CD4-positive, alpha-beta T cell treated with Interleukin-1 beta for 1 hour (primary cell): ENCODE measurements at places on chromosomes 5 and 9.
A peak's percentile ranks its signal among the peaks of the same experiment; 100 is the strongest.

GRCh38 chr9:121818841-121819427, 167.5 kb downstream of the DAB2IP start:
- DNase-seq, result no peak

- peak; percentile 62 for DNase-seq
Observed at GRCh38 chr5:50711280-50711679, 44.8 kb downstream of the PARP8 start.

- no peak for DNase-seq
Observed at GRCh38 chr9:133513214-133514100, 11.3 kb downstream of the MYMK start.

- no peak for DNase-seq
Observed at GRCh38 chr9:88258601-88259000, 120.3 kb upstream of the SPATA31C2 start.

- no peak for DNase-seq
Observed at GRCh38 chr5:37492778-37493555, 113.8 kb downstream of the WDR70 start.

GRCh38 chr9:6788162-6789016, 30.6 kb downstream of the KDM4C start:
- DNase-seq, result no peak

DNA sequence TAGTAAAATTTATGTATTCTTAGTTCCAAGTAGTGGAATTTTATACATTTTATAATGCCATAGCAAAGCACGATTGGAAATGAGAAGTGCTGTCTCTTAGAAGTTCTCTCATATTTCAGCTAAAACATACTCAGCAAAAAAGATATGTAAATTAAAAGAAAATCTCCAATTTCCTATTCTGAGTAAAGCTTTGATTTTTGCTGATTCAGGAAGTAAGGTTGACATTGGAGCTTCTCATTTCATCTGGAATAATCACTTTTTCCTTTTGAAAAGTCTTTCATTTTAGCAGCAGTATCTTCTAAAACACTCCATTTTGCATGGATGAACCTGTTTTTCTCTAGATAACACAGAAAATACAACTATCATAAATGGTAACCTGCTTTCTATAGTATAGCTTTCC, 121.0 kb downstream of the ZCCHC7 start:
- DNase-seq, result no peak

GRCh38 chr5:149845601-149846000, 99.0 kb downstream of the PDE6A start:
- no peak for DNase-seq

DNA sequence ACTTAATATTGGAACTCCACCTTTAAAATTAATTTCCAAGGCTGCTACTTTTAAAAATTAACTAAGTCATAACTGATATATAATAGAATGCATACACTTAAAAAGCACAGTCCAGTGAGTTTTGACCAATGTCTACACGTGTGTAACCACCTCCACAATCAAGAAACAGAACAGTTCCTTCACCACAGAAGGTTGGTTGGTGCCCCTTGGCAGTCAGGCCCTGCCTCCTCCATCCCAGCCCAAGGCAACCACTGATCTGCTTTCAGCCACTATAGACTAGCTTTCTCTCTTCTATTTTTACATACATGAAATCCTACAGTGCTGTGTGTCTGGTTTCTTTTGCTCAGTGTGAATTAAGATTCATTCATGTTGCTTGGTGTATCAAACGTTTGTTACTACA, 215.2 kb downstream of the CRB2 start:
- no peak for DNase-seq

DNA sequence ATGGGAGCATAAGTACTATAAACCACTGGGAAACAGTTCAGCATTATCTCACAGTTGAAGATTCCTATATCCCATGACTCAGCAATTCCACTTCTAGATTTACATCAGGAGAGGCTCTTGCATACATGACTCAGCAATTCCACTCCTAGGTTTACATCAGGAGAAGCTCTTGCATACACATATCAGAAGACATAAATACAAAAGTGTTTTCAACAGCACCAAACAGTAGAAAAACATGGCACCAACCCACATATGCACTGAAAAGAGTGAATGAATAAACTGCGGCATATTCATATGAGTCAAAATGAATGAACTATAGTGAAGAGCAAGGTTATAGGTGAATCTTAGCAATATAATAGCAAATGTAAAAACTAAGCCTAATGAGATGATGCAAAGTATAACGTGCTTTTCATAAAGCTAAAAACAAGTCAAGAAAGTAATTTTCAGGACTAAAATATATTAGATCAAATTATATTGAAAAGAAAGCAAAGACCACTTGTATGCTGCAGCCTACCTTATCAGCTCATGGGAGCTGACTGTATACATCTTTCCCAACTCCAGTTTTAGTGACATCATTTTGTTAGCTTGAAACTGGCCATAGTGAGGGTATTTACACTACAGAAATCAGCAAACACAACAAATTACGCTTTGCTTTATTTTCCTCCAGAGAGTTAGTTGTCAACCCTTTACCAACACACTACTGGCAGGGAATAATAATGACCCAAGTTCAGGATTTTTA, 95.8 kb downstream of the ANKRD18B start:
- no peak for DNase-seq

DNA sequence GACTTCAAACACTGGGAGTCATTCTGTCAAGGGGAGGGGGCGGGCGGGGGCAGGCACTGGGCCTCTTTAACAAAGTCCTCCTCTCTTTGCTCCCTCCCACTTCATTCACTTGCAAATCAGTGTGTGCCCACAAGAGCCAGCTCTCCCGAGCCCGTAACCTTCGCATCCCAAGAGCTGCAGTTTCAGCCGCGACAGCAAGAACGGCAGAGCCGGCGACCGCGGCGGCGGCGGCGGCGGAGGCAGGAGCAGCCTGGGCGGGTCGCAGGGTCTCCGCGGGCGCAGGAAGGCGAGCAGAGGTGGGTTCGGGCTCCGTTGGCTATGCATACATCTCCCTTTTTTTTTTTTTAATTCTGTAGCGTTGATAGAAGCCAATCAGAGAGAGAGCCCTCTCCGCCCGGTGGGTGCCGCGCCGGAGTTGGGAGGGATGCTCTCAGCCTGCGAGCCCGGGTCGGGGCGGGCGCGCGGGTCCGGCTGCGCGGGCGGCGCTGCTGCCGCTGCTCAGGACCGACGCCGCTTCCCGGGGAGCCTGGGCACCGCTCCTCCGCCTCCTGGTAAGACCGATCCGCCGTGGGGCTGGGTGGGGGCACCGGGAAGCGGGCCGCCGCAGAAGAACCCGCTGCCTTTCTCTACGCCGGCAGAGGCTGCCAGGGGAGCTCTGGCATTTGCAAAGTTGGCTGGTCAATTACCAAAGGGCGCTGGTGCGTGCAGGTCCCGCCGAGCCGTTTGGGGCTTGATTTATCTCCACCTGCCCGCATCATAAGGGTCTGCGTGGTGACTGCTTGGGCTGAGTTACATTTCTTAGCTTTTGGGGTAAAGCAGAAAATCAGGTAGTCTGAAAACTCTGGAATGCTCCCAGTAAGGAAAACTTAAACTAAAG, at the start of gene CDH6:
Gene CDH6, plus strand, starts transcription at position 96 of the 877 bp plus-strand sequence. CDS start 73,788 bp downstream, outside the sequence.
- DNase-seq, result no peak

GRCh38 chr5:115718927-115719326, 93.1 kb upstream of the TMED7 start:
- DNase-seq, result no peak

DNA sequence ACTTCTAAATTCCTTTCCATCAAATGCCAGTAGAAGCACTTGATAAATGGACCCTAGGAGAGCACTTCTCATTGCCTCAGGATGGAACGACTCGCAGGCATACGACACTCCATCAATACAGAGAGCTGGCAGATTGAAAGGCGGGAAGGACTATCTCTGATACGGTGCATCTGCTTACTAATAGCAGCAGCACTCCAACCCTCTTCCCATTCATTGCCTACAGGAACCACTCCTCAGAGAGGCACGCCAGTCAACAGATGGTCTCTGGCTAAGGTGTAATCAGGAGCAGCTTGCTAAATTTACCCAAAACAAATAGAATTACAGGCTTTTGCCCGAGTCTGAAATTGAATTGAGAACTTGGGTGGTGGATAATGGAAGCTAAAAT, 168.1 kb downstream of the EFNA5 start:
- DNase-seq, result no peak

GRCh38 chr9:6006749-6007057, 8.7 kb downstream of the RANBP6 start:
- no peak for DNase-seq

DNA sequence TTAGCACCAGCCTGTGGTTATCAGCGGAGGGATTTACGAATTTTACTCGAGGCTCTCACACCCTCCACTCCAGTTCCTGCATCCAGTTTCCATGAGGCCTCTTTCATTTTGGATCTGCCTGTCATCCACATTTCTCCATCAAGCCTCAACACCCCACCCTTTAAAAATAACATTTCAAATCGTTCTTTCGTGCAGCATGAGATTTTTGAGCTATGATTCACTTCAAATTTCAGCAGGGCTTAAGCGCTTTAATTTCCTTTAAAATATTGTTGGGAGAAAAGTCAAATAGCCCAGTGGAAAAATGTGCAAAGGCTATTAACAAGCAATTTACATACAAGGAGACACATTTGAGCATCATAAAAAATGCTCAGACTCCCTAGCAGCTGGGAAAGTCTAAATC, 103.2 kb downstream of the MSX2 start:
- no peak for DNase-seq

DNA sequence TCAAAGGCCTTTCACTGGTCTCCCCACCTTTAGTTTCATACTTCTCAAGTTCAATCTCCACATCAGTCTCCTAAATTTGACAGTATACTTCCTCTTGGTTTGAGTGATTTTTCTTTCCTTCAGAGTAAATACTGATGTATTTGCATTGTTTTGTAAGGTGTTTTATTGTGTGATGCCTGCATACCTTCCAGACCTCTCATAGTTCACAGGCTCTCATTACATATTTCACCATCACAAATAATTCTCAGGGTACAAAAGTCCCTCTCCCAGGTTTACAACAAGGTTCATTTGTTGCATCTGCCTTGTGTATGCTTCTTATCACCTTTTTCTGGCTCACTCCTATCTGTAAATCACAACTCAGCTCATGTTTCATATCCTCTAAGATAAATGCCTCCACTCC, 22.2 kb upstream of the TUSC1 start:
- DNase-seq, result no peak

DNA sequence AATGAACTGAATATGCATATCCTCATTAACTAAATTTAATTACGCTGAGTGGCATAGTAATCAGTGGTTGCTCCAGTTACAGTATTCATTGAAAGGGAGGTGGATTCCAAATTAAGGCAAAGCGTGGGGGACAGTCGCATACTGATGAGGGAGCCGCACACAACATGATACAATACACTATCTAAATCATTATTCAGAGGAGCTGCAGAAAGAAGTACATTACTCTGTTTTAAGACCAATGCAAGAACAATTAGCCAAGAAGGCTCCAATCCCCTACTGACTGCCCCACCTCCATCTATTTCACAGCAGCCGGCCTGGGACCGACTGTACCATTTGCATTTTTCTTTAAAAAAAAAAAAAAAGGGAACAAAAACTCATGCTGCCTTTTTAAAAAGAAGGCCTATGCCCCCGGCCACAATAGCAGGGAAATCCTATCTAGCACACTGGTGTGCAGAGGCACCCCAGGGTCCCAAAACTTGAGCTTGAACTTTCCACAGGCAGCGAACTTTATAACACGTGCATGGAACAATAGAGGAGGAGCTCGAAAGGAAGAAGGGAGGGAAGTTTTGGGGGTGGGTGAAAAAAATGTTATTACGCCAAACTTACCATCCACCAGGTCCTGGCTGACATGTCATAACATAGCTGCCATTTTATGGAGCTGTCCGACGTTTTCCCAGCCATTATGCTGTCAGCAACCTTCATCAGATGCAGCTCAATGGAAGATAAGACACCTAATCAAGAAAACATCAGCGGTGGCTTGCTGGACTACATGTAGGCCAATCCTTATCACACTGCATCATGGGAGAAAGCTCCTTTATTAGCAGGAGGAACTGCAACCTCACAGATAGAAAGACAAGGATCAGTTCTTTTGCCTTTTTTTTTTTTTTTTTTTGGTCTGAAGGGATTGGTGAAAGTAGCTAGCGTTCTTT, 161.6 kb downstream of the ZDHHC21 start:
- DNase-seq, result no peak

DNA sequence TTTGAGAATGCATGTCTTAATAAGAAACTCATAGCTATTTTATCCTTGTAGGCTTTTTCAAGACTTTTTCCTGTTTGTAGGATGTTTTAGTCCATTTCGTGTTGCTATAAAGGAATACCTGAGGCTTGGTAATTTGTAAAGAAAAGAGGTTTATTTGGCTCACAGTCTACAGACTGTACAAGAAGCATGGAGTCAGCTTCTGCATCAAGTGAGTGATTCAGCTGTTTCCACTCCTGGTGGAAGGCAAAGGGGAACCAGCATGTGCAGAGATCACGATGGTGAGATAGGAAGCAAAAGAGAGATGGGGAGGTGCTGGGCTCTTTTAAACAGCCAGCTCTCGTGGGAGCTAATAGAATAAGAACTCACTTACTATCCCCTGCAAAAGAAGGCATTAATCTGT, 177.3 kb downstream of the ALDH1A1 start:
- DNase-seq, result no peak

GRCh38 chr5:150068472-150068871, 17.9 kb downstream of the CSF1R start:
- DNase-seq, result no peak

DNA sequence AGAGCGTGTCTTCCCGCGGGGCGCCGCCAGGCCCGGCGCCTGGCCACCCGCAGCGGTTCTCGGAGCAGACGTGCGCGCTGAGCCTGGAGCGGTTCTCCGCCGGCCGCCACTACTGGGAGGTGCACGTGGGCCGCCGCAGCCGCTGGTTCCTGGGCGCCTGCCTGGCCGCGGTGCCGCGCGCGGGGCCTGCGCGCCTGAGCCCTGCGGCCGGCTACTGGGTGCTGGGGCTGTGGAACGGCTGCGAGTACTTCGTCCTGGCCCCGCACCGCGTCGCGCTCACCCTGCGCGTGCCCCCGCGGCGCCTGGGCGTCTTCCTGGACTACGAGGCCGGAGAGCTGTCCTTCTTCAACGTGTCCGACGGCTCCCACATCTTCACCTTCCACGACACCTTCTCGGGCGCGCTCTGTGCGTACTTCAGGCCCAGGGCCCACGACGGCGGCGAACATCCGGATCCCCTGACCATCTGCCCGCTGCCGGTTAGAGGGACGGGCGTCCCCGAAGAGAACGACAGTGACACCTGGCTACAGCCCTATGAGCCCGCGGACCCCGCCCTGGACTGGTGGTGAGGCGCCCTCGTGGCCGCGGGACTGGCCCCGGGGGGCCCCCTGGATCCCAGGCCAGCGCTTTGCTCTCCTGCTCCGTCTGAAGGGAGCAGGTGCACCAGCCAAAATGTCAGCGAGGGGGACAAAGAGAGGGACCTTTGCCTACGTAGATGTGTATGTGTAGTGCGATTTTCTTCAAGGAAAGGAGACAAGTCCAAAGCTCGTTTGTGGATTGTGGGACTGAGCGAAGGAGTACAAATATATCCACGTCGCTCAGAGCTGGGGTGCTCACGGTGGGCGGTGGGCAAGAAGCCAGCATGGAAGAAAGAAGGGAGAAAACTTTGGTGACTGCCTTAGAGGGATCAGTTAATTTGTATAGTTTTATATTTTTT, 19.5 kb downstream of the BTNL9 start:
- no peak for DNase-seq

- DNase-seq, result no peak
Observed at GRCh38 chr9:82036086-82036485, 47.5 kb downstream of the SPATA31D1 start.

- peak; percentile 31 for DNase-seq
Observed at GRCh38 chr9:6428940-6429889, 16.2 kb downstream of the UHRF2 start.
